ENCODE measurements at places on chromosomes 6 and 20. TPM values are rescaled to one million over a fixed set of nuclear protein-coding genes. Genes with fewer than 3 reads are reported as not detected.

GRCh38 chr20:5153612-5154542, 27.1 kb downstream of the CDS2 start:
- DNase-seq = no peak
- H3K36me3 ChIP-seq = no peaks in the 10 kb centered on the region
- no peak overlapping the region for H3K27ac ChIP-seq
- H3K4me3 ChIP-seq = no peak overlapping the region
- H3K4me1 ChIP-seq = no peaks in the 10 kb centered on the region

DNA sequence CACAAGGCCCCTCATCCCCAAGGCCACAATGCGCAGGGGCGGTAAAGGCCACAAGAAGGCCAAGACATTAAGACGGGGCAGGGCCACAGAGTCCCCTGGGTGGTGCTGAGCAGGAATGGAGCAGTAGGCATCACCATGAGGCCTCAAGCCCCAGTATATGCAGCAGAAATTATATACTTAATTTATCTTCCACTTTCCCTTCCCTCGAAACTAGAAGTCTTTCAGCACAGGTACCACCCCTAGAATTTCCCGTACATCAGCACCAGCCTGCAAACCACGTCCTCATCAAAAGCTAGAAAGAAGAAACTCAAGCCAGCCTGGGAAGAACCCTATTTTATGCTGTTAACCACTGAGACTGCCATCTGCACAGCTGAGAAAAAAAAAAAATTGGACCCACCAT, 89.4 kb downstream of the PLG start:
- H3K4me3 ChIP-seq = no peak overlapping the region
- peaks cover 3% of the 10 kb centered on the region for H3K4me1 ChIP-seq
- H3K27ac ChIP-seq = no peak overlapping the region
- H3K36me3 ChIP-seq = no peaks in the 10 kb centered on the region
- DNase-seq = no peak
- no peaks in the 10 kb centered on the region for H3K27me3 ChIP-seq

GRCh38 chr6:18784794-18785193, 397.6 kb downstream of the RNF144B start:
- H3K4me1 ChIP-seq = no peaks in the 10 kb centered on the region
- H3K36me3 ChIP-seq = no peaks in the 10 kb centered on the region
- no peak overlapping the region for H3K27ac ChIP-seq
- no peaks in the 10 kb centered on the region for H3K27me3 ChIP-seq
- no peak for DNase-seq
- no peak overlapping the region for H3K4me3 ChIP-seq

- H3K4me1 ChIP-seq = no peaks in the 10 kb centered on the region
- no peak for DNase-seq
- no peak overlapping the region for H3K4me3 ChIP-seq
- peaks cover 5% of the 10 kb centered on the region for H3K36me3 ChIP-seq
- H3K27me3 ChIP-seq = no peaks in the 10 kb centered on the region
These were observed 72.9 kb downstream of the ZFP64 start for GRCh38 chr20:52118696-52119095.

DNA sequence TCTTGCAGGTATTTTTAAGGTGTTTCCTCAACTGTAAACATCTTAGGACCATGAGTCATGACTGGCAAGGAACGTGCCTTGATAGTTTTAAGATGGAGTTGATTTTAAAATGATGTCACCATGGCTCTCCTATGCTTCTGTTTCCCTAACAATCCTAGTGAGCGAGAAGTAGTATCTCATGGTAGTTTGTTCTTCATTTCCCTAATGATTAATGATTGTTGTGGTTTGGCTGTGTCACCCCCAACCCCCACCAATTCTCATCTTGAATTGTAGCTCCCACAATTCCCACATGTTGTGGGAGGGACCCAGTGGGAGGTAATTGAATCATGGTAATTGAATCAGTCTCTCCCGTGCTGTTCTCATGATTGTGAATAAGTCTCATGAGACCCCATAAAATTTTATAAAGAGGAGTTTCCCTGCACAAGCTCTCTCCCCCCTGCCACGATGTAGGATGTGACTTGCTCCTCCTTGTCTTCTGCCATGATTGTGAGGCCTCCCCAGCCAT, 16.8 kb upstream of the BNIP5 start:
- H3K36me3 ChIP-seq = no peaks in the 10 kb centered on the region
- no peaks in the 10 kb centered on the region for H3K4me1 ChIP-seq
- no peak overlapping the region for H3K4me3 ChIP-seq
- H3K27ac ChIP-seq = no peak overlapping the region

DNA sequence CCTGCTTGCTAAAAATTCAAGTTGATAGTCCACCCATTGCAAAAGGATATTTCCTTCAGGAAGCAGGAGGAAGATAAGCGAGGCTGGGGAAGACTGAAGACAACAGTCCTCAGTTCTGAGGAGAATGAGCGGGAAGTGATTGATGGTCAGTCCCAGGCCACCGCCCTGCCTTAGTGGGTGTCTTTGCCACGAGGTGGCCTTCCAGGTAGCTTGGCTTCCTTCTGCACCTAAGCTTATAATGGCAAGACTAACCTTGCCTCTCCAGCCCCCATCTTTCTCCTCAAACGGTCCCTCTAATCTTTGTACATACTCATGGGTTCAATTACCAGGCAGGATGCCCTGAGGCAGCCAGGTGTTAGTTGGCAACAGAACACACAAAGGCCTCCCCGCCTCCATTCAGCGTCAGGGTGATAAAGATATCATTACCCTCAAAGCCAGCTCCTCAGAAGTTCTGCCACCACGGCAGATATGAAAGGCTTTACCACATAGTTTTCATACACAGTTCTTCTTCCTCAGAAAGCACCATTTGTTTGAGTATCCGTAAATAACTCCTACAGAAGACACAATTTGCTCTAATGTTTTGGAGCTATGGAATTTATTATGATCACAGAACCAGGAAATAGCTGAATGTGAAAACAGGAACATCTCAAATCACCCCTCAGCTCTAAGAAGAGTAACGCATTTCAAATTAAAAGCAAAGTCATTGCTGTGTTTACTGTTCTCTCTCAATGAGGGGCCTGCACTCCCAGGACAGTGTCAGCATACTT, 249.4 kb downstream of the ATXN1 start:
- H3K36me3 ChIP-seq = peaks cover 3% of the 10 kb centered on the region
- H3K4me3 ChIP-seq = no peak overlapping the region
- peaks cover 27% of the 10 kb centered on the region for H3K4me1 ChIP-seq
- no peak for DNase-seq
- H3K27ac ChIP-seq = no peak overlapping the region

- DNase-seq = no peak
- no peaks in the 10 kb centered on the region for H3K27me3 ChIP-seq
- no peaks in the 10 kb centered on the region for H3K4me1 ChIP-seq
- H3K27ac ChIP-seq = no peak overlapping the region
- H3K36me3 ChIP-seq = no peaks in the 10 kb centered on the region
These were observed 890.0 kb upstream of the CITED2 start for GRCh38 chr6:140264431-140264830.

GRCh38 chr6:37919417-37920157, 100.1 kb downstream of the ZFAND3 start:
- no peak overlapping the region for H3K27ac ChIP-seq
- no peak for DNase-seq
- peaks cover 7% of the 10 kb centered on the region for H3K36me3 ChIP-seq
- H3K4me1 ChIP-seq = peaks cover 16% of the 10 kb centered on the region
- H3K27me3 ChIP-seq = no peaks in the 10 kb centered on the region

GRCh38 chr6:63530182-63530581, 42.1 kb upstream of the LOC128125822 start:
- H3K27me3 ChIP-seq = no peaks in the 10 kb centered on the region
- H3K4me3 ChIP-seq = no peak overlapping the region
- no peak for DNase-seq
- H3K27ac ChIP-seq = no peak overlapping the region
- H3K36me3 ChIP-seq = no peaks in the 10 kb centered on the region

GRCh38 chr6:30641048-30641447, 5.9 kb upstream of the C6orf136 start:
- H3K36me3 ChIP-seq = peaks cover 54% of the 10 kb centered on the region
- peaks cover 2% of the 10 kb centered on the region for H3K4me1 ChIP-seq
- no peaks in the 10 kb centered on the region for H3K27me3 ChIP-seq
- H3K4me3 ChIP-seq = no peak overlapping the region
- DNase-seq = no peak

DNA sequence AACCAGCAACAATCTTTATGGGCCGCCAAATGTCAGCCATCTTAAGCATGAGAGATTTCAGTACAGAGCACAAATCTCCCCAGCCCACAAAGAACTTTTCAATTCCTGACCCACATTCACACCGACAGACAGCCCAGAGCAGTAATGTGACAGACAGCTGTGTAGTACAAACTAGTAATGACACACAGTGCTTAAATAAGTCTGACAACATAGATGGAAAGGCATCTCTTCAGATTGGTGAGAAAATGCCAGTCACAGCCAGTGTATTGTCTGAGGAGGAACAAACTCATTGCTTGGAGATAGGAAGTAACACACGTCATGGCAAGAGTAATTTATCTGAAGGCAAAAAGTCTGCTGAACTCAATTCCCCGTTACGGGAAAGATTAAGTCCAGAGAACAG, 36.0 kb downstream of the KIZ start:
- H3K27me3 ChIP-seq = no peaks in the 10 kb centered on the region
- H3K36me3 ChIP-seq = peaks cover 23% of the 10 kb centered on the region
- H3K27ac ChIP-seq = no peak overlapping the region
- no peak overlapping the region for H3K4me3 ChIP-seq
- no peaks in the 10 kb centered on the region for H3K4me1 ChIP-seq

DNA sequence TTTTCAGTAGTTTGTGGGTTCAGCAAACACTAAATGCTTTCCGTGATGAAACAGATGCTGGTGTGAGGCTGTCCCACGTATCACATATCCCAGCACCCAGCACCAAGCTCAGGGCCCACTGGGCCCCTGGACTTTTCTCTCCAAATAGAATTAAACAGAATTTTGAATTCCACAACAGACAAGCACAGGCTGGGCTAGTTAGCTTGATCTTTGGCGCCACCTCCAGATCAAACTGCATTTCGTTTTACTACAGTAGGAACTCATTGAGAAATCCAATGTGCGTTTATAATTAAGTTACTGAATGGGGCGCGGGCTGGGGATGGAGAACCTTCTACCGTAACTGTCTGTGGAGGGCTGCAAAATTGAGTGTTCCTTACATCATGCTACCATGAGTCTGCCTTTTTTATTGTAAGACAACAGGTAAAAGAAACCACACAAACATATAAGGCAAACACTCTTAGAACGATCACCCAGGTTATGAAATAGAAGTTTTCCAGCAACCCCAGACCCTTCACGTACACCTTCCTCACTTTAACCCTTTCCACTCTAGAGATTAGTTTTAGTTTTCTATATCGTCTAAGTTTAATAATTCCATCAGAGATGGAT, 107.8 kb downstream of the ZFP64 start:
- DNase-seq = no peak
- peaks cover 25% of the 10 kb centered on the region for H3K36me3 ChIP-seq
- H3K27ac ChIP-seq = no peak overlapping the region

DNA sequence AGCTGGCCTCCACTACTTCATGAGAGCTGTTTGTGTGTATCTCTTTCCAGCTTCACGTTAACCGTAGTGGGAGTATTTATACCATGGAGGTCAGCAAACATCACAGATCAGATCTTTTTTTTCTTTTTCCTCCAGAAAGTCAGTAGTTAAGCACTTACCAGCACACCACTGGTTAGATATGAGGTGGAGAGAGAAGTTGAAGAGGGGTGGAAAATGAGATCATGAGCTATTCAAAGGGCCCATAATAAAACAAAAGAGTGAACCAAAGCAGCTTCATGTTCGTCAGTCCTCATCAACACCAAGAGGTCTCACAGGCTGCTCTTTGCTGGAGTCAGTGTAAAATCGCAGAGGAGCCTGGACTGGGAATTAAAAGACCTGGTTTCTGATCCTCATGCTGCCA, 125.1 kb upstream of the SGK1 start:
- no peaks in the 10 kb centered on the region for H3K36me3 ChIP-seq
- DNase-seq = no peak
- no peak overlapping the region for H3K27ac ChIP-seq
- H3K4me1 ChIP-seq = peaks cover 16% of the 10 kb centered on the region
- no peak overlapping the region for H3K4me3 ChIP-seq

GRCh38 chr6:11712760-11713159, 65.8 kb downstream of the ADTRP start:
- no peak overlapping the region for H3K27ac ChIP-seq
- H3K27me3 ChIP-seq = no peaks in the 10 kb centered on the region
- DNase-seq = no peak
- H3K4me1 ChIP-seq = peaks cover 25% of the 10 kb centered on the region
- H3K4me3 ChIP-seq = no peak overlapping the region
- no peaks in the 10 kb centered on the region for H3K36me3 ChIP-seq

- no peak overlapping the region for H3K4me3 ChIP-seq
- no peaks in the 10 kb centered on the region for H3K36me3 ChIP-seq
- DNase-seq = no peak
- no peaks in the 10 kb centered on the region for H3K4me1 ChIP-seq
- no peaks in the 10 kb centered on the region for H3K27me3 ChIP-seq
These were observed 492.1 kb upstream of the CHD6 start for GRCh38 chr20:42110301-42110700.

DNA sequence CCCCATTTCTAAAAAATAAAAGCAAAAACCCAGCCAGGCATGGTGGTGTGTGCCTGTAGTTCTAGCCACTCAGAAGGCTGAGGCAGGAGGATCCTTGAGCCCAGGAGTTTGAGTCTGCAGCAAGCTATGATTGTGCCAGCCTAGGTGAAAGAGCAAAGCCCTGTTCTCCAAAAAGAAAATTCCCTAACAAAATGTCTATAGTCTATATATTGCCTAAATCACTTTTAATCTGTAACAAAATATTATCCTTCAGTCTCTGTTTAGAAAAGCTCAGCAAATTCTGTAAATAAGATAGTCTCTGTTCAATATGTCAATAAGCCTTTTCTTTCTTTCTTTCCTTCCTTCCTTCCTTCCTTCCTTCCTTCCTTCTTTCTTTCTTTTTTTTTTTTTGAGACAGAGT, 75.8 kb upstream of the ZFP64 start:
- H3K4me3 ChIP-seq = no peak overlapping the region
- no peaks in the 10 kb centered on the region for H3K4me1 ChIP-seq
- peaks cover 6% of the 10 kb centered on the region for H3K27me3 ChIP-seq
- DNase-seq = no peak
- H3K27ac ChIP-seq = no peak overlapping the region

SS18L1 gene
- 24.0 TPM for total RNA-seq

STMN3 gene
- 14.8 TPM for total RNA-seq

C4A gene
- 6.0 TPM for total RNA-seq

OTOR gene
- total RNA-seq = not detected

VIP gene
- total RNA-seq = not detected

GGTLC1 gene
- not detected for total RNA-seq
